ENCODE measurements at places on chromosomes 4 and X.

GRCh38 chr4:151297170-151297569, 20.2 kb downstream of the PRSS48 start:
- H3K36me3 ChIP-seq, result no peaks in the 10 kb centered on the region
- no peak overlapping the region for H3K4me3 ChIP-seq
- no peaks in the 10 kb centered on the region for H3K4me1 ChIP-seq

GRCh38 chr4:8639021-8639420, 46.5 kb downstream of the CPZ start:
- no peaks in the 10 kb centered on the region for H3K27me3 ChIP-seq
- no peak overlapping the region for H3K4me3 ChIP-seq
- H3K27ac ChIP-seq, result no peak overlapping the region

DNA sequence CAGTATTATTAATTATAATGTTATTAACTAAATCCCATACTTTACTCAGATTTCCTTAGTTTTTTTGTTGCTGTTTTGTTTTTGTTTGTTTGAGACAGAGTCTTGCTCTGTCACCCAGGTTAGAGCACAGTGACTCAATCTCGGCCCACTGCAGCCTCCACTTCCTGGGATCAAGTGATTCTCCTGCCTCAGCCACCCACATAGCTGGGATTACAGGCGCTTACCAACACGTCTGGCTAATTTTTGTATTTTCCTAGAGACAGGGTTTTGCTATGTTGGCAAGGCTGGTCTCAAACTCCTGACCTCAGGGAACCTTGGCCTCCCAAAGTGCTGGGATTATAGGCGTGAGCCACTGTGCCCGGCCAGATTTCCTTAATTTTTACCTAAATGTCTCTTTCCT, 72.2 kb downstream of the ANAPC4 start:
- no peaks in the 10 kb centered on the region for H3K4me1 ChIP-seq
- H3K27me3 ChIP-seq, result no peaks in the 10 kb centered on the region
- no peaks in the 10 kb centered on the region for H3K36me3 ChIP-seq
- H3K27ac ChIP-seq, result peak overlapping the region; percentile 33
- no peak overlapping the region for H3K4me3 ChIP-seq

DNA sequence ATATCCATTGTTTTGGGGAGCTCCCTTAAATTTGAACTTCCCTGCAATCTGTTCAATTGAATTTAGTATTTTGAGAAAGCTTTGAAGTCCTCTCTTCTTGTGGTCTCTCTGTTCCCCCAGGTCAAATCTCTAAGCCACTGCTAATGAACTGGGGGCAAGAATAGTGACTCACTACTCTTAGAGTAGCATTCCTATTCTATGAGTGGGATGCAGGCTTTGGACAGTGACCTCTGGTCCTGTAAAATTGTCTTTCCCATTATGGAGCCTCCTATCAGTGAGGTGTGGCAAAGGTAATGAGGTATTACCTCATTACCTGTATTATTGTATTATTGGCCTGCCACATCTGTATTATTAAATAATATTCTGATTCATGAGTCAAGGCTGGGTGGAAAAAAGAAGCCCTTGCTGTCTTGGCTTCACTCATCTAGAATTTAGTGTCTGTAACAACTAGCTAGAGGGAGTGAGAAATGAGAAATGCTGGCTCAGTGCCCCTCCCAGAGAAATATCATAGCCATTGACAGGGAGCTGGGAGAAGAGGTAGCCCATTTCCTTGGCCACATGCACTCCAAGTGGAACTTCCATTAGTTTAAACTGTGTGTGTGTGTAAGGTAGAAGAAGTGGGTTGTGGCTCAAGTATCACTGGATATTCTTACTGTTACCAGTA, 393.9 kb upstream of the CTSO start:
- no peak overlapping the region for H3K27ac ChIP-seq
- no peak for DNase-seq
- H3K36me3 ChIP-seq, result no peaks in the 10 kb centered on the region
- no peaks in the 10 kb centered on the region for H3K27me3 ChIP-seq

DNA sequence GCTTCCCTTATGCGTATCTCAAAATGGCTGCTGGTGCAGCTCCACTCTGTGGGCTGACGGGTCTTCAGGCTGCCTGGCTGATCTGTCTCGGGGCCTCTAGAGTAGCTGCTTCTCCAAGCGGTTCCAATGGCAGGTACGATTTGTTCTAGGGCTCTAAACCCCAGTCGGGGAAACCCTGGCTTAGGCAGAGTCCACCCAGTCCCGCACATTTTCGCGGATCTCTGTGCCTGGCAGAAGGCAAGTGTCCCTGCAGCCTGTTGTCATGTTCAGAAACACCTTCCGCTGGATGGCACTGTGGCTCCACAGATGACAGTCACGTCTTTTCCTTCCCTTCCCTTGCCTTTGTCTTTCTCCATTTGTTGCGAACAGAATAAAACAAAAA, 54.4 kb downstream of the NBDY start:
- H3K36me3 ChIP-seq, result peaks cover 12% of the 10 kb centered on the region
- H3K4me3 ChIP-seq, result peak overlapping the region; percentile 39
- no peak overlapping the region for H3K27ac ChIP-seq
- H3K27me3 ChIP-seq, result no peaks in the 10 kb centered on the region
- DNase-seq, result peak; percentile 94

- no peak for DNase-seq
- no peak overlapping the region for H3K4me3 ChIP-seq
- H3K27me3 ChIP-seq, result peaks cover 2% of the 10 kb centered on the region
- no peaks in the 10 kb centered on the region for H3K4me1 ChIP-seq
- H3K27ac ChIP-seq, result no peak overlapping the region
Observed at GRCh38 chr4:7734651-7735260, 204.9 kb downstream of the AFAP1 start.

GRCh38 chr4:27278615-27279375, 418.2 kb downstream of the STIM2 start:
- no peaks in the 10 kb centered on the region for H3K4me1 ChIP-seq
- DNase-seq, result no peak
- no peaks in the 10 kb centered on the region for H3K36me3 ChIP-seq
- H3K27me3 ChIP-seq, result no peaks in the 10 kb centered on the region

- no peaks in the 10 kb centered on the region for H3K4me1 ChIP-seq
- no peak for DNase-seq
- H3K36me3 ChIP-seq, result no peaks in the 10 kb centered on the region
- H3K27me3 ChIP-seq, result no peaks in the 10 kb centered on the region
- H3K4me3 ChIP-seq, result no peak overlapping the region
- H3K27ac ChIP-seq, result no peak overlapping the region
Observed at GRCh38 chrX:63935835-63936234, 150.8 kb upstream of the ARHGEF9 start.

- DNase-seq, result no peak
- H3K27ac ChIP-seq, result no peak overlapping the region
- H3K27me3 ChIP-seq, result no peaks in the 10 kb centered on the region
- H3K4me1 ChIP-seq, result no peaks in the 10 kb centered on the region
Observed at GRCh38 chr4:121554382-121554781, 142.4 kb downstream of the ANXA5 start.

DNA sequence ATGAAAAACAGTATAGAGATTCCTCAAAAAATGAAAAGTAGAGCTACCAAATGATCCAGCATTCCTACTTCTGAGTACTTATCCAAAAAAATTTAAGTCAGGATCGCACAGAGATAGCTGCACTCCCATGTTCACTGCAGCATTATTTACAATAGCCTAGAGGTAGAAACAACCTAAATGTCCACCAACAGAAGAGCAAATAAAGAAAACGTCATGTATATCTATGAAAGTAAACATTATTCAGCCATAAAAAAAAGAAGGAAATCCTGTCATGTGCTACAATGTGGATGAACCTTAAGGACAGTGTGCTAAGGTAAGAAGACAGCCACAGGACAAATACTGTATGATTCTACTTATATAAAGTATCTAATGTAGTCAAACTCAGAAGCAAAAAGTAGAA, 12.4 kb downstream of the THOC2 start:
- no peaks in the 10 kb centered on the region for H3K27me3 ChIP-seq
- no peak overlapping the region for H3K4me3 ChIP-seq
- no peak for DNase-seq

GRCh38 chr4:138852681-138853080, 162.9 kb upstream of the NOCT start:
- no peak overlapping the region for H3K4me3 ChIP-seq
- H3K27ac ChIP-seq, result no peak overlapping the region
- DNase-seq, result no peak
- H3K36me3 ChIP-seq, result no peaks in the 10 kb centered on the region
- no peaks in the 10 kb centered on the region for H3K27me3 ChIP-seq

GRCh38 chr4:162274354-162274753, 110.6 kb upstream of the FSTL5 start:
- no peak overlapping the region for H3K27ac ChIP-seq
- no peaks in the 10 kb centered on the region for H3K36me3 ChIP-seq
- no peak overlapping the region for H3K4me3 ChIP-seq
- no peak for DNase-seq

GRCh38 chr4:7818399-7818911, 121.2 kb downstream of the AFAP1 start:
- no peak overlapping the region for H3K4me3 ChIP-seq
- DNase-seq, result no peak
- H3K27ac ChIP-seq, result no peak overlapping the region
- no peaks in the 10 kb centered on the region for H3K36me3 ChIP-seq

- DNase-seq, result no peak
- no peaks in the 10 kb centered on the region for H3K36me3 ChIP-seq
- H3K4me3 ChIP-seq, result peak overlapping the region; percentile 87
- no peaks in the 10 kb centered on the region for H3K27me3 ChIP-seq
- peaks cover 7% of the 10 kb centered on the region for H3K4me1 ChIP-seq
- H3K27ac ChIP-seq, result no peak overlapping the region
Observed at GRCh38 chr4:24582235-24582832, 2.0 kb downstream of the DHX15 start.

DNA sequence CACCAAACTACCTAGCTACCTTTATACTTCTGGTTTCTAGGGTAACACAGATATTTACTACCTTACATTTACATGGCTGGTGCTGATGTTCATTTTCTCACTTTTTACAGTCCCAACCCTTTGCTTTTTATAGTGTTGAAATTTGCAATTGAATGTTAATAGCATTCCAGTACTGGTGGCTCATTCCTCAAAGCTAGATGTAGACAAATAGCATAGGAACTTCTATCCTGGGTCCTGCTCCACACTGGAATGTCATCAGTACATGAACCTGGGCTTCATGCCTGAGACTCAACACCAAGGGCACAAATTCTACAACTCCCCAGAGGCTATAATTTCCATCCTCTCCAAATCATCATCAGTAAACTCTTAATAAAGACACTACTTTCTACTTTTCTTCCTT, 10.3 kb upstream of the TRMT2B start:
- H3K27me3 ChIP-seq, result no peaks in the 10 kb centered on the region
- H3K4me1 ChIP-seq, result no peaks in the 10 kb centered on the region
- H3K36me3 ChIP-seq, result no peaks in the 10 kb centered on the region

- H3K27me3 ChIP-seq, result no peaks in the 10 kb centered on the region
- no peak overlapping the region for H3K4me3 ChIP-seq
- H3K27ac ChIP-seq, result no peak overlapping the region
- no peak for DNase-seq
- H3K4me1 ChIP-seq, result no peaks in the 10 kb centered on the region
- peaks cover 16% of the 10 kb centered on the region for H3K36me3 ChIP-seq
Observed at GRCh38 chrX:41353985-41354384, 20.0 kb downstream of the DDX3X start.

DNA sequence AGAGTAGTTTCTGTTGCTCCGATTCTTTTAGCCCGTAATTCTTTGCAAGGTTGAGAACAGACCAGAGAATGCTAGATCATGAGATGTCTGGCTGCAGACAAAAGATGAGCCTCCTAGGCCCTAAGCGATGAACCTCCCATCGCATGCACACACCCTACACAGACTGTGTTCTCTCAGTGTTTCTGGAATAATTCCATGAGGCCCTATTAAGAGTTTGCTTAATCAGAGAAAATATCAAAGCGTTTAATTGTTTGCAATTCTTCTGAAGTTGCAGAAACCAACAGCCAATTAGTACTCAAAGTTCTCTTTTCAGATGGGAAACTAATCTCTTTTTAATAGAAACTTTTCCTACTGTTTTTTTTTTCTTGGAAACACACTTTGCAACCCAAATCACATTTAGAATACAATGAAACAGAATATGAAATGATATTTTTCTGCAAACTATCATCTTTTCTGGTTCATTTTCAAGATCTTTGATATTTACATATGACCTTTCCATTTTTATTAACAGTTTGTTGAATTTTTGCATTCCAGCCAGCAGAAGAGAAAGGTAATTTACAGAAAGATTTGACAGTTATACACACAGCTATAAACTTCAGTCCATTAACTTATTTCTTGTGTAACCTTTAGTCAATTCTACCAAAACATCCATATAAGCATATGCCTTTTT, 1525.6 kb downstream of the ARAP2 start:
- H3K4me1 ChIP-seq, result no peaks in the 10 kb centered on the region
- no peak overlapping the region for H3K27ac ChIP-seq
- H3K4me3 ChIP-seq, result no peak overlapping the region
- H3K36me3 ChIP-seq, result no peaks in the 10 kb centered on the region
- H3K27me3 ChIP-seq, result no peaks in the 10 kb centered on the region

Data from thymus (tissue), 14 donors.